AG10803 (cell line): ENCODE measurements at places on chromosomes 1 and 21.

GRCh38 chr1:66480162-66480561 lies 53.8 kb upstream of the SGIP1 start:
- DNase-seq, result no peak

DNA sequence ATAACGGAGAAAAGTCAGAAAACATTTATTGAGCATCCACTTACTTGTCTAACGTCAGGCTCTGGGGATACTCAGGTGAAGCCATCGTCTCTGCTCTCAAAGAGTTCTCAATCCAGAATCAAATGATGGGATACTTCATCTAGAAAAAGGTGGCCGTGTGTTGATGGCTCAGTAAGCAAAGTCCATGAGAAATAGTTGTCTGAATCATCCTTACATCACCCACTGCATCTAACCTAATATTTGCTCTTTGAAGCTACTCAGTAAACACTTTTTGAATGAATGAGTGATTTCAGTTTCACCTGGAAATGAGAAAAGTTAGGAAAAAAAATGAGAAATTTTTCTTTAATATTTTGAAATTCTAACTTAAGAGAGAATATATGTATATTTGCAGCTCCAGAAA lies 155.3 kb upstream of the PKN2 start:
- DNase-seq, result no peak

- DNase-seq, result peak; percentile 15
Measured at GRCh38 chr1:151058692-151059091, 730 bp downstream of the CDC42SE1 start.

DNA sequence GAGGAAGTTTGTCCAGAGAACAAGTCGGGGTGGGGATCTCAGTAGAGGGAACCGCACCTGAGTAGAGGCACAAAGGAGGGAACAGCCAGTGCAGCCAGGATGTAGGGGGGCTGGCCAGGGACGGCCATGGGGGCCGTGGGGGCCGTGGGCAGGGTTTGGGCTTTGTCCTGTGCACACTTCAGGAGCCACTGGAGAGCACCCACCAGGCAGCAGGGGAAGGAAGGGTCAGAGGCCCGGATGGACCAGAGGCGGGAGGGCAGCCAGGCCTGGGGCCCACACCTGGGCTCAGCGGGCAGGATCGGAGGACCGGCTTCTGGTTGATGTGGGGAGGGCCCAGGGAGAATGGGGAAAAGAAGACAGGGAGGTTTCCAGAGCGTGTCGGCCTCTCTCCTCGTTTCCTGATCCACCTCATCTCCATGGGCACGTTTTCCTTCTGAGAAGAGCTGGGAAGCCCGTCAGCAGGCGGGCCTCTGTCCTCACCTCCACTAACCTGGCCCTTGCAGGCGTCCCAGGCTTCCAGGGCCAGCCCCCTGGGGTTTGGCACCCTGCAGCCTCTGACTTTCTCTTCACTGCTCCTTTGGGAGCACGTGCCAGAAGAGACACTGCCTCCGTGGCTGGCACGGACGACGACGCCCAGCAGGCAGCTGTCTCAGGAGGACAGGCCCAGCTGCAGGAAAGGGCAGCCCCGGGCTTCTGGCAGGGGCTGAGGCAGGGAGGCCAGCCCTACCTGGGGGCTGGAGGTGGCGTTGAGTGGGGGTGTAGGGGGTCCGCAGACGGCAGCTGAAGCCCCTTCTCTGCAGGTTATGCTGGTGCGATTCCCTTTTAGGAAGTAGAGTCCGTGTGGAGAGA lies 16.8 kb upstream of the PDXK start:
- no peak for DNase-seq

DNA sequence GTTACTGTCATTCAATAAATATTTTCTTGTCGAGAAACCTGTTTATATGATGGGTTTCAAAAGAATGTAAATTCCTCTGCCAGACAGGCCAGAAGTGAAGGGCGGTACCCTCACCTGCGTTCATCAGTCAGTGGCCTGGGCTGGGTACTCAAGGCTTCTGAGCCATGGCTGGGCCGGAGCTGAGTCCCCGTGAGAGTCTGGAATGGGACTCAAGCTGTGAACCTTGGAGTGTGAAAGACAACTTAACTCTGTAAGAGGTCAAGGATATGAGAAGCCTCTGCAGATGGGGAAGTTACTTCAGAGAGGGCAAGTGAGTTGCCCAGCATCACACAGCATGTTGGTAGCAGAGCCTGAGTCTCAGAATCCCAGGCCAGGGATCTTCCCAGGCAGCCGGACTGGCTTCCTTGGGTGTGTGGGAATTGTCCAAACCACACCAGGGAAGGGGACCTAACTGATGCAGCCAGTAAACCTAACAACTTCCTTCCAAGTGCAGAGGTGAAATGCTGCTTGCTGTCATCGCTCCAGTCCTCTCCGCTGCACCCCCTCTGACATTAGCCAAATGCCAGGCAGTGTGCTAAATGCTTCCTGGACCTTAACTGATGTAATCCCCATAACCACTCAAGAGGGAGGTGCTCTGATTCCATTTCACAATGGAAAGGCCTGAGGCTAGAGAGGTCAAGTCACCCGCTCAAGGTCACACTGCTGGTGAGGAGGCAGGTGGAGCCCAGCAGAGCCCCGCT lies 4.8 kb downstream of the DISP3 start:
- DNase-seq, result no peak

GRCh38 chr1:26747048-26747447 lies 40.7 kb upstream of the PIGV start:
- DNase-seq, result no peak

DNA sequence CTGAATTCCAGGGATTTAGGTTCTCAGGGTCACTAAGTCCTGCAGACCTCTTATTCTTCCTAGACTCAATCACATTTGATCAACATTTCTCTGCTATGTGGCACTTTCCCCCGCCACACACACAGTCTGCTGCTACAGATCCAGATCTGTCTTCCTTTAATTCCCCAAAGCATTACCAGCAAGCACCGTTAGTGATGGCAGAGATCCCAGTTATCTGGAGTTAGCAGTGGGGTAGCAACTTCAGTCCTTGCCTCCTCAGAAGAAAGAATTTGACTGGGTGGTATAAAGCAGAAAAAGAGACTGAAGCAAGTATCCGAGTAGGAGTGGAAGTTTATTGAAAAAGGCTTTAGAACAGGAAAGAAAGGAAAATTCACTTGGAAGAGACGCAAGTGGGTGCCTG lies 100.4 kb upstream of the ETV3 start:
- no peak for DNase-seq

- DNase-seq, result peak; percentile 81
Measured at GRCh38 chr1:169546087-169546995, 39.9 kb downstream of the F5 start.

DNA sequence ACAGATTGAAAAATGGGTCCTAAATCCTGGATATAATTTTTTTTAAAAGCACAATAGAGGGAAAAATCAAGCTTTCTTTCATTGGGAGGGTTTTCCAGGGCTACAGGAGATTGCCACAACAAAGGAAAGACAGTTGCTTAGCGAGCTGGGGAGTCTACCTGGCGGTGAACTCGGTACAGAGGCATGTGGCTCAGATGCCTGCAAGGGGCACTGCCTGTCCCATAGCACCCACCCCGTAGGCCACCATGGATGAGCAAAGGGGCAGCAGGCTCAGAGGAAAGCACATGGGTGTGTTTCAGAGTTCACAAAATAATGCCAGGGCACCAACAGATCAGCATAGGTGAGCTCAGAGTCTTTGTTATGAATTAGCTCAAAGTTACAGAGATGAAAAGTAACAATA lies 79.5 kb downstream of the PCNX2 start:
- DNase-seq, result no peak

DNA sequence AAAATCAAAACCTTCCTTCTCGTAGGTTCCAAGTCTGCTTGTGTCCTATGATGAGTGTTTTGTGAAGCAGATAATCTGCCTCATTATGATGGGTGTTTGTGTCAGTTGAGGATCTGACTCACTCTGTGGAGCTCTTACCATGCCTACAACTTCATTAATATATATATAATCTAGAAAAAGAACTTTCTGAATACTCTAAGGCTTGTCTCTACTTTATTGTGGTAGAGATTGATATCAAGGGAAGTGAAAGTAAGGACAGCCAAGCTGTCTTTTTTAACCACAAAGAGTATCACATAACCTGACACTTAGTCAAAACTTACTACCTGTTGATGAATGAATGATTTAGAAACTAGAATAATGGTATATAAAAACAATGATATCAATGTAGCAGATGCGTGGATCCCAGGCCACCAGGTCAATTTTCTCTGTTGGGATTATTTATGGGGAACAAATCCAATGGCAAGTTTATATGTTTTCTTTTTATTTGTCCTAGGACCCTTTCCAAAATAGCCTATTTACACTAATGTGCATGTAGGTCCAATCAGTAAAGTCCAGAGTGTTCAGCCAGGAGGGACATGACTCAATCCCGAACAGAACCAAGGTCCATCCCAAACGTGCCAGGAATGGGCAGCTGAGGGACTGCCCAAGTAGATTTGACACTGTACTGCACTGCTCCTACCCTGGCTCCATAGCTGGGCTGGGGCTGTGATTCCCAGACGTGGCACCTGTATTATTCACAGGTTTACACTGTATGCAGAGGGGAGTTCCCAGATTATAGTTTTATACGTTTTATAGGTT lies 182.3 kb upstream of the GREM2 start:
- DNase-seq, result no peak

DNA sequence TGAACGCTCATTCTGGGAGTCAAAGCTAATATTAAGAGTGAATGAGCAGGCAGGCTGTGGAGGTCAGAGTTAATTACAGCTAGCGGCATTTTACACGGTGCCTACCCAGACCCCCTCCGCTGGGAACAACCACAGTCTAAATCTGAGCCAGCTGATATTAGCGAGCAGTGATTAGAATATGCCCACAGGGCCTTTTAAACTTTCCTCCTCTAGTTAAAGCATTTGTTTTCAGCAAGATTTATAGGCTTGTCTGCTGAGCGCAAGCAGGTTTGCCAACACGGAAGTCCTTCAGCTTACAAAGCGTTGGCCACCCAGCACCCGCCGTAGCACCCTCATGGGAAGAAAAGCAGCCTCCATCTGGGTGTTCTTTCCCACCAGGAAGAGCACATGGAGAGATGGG lies 72.1 kb downstream of the LMX1A start:
- no peak for DNase-seq

DNA sequence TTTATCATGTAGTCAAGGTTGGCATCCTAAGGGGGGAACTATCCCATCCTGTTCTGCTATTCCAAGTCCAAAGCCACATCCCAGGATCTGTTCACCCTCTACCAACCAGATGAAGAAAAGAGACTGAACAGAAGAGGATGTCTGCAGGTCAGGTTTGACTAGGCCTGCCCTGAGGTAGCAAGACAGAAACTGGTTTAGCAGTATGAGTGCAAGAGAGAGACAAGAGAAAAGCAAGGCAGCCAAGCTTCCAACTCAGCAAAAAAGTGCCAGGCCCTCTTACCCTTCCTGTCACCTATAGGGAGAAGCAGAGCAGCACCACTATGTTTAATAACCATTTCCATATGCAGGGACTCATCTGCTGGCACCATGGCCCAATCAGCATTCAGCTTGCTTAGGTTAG lies 320.8 kb upstream of the DUSP10 start:
- no peak for DNase-seq
